ENCODE measurements at places on chromosomes 1 and 21. TPM values are rescaled to one million over a fixed set of nuclear protein-coding genes. Genes with fewer than 3 reads are reported as not detected.

Gene GSTM5
- 39.9 TPM for total RNA-seq

Gene CFAP141
- total RNA-seq, result 0.66 TPM

Gene SLC45A3
- total RNA-seq, result 6.5 TPM

Gene MIB2
- 72.2 TPM for total RNA-seq

Gene CD34
- total RNA-seq, result 13.4 TPM

Gene SPRR2E
- not detected for total RNA-seq

Gene CFHR5
- total RNA-seq, result 0.59 TPM

Gene LRRC7
- total RNA-seq, result 75.0 TPM

Gene CELA2B
- not detected for total RNA-seq

Gene BOLA1
- 31.0 TPM for total RNA-seq

Gene AMIGO1
- total RNA-seq, result 18.9 TPM

Gene NBPF6
- not detected for total RNA-seq

Gene OR2L3
- total RNA-seq, result 0.79 TPM

Gene ACTA1
- total RNA-seq, result 1.5 TPM

Gene FAM229A
- total RNA-seq, result 1.1 TPM

Gene KIF26B
- 15.1 TPM for total RNA-seq

Gene C1orf94
- 0.40 TPM for total RNA-seq

Data from spinal cord (tissue), 10 donors.